ENCODE measurements at places on chromosomes 4 and X. TPM values are rescaled to one million over a fixed set of nuclear protein-coding genes. Genes with fewer than 3 reads are reported as not detected.

ENAM gene
- total RNA-seq: not detected

PDE6B gene
- not detected for total RNA-seq

TRIM60 gene
- total RNA-seq: not detected

TRAPPC11 gene
- 9.8 TPM for total RNA-seq

COX7B2 gene
- not detected for total RNA-seq

SHISA3 gene
- total RNA-seq: not detected

ADH6 gene
- total RNA-seq: 0.13 TPM

GPR50 gene
- total RNA-seq: 0.20 TPM

PAGE4 gene
- not detected for total RNA-seq

PDZD4 gene
- 3.7 TPM for total RNA-seq

CENPVL2 gene
- not detected for total RNA-seq

TLR10 gene
- not detected for total RNA-seq

KIT gene
- total RNA-seq: not detected

PRPS1 gene
- 95.9 TPM for total RNA-seq

NPY5R gene
- not detected for total RNA-seq

STATH gene
- not detected for total RNA-seq

RAB40AL gene
- total RNA-seq: 0.11 TPM

MYL5 gene
- 13.4 TPM for total RNA-seq

DRP2 gene
- total RNA-seq: 0.18 TPM

KLF3 gene
- 12.9 TPM for total RNA-seq

RRH gene
- total RNA-seq: 0.14 TPM

TCEAL6 gene
- not detected for total RNA-seq

ITIH6 gene
- not detected for total RNA-seq

TSC22D3 gene
- 259 TPM for total RNA-seq

MAGEA2 gene
- total RNA-seq: 0.13 TPM

CABS1 gene
- total RNA-seq: not detected

UCP1 gene
- total RNA-seq: 0.14 TPM

DUSP21 gene
- not detected for total RNA-seq

CENPI gene
- total RNA-seq: 12.6 TPM

LDB2 gene
- total RNA-seq: not detected

ATP8A1 gene
- 0.01 TPM for total RNA-seq

GPR119 gene
- not detected for total RNA-seq

CSAG2 gene
- total RNA-seq: not detected

SFRP2 gene
- 0.03 TPM for total RNA-seq

ASB9 gene
- 26.5 TPM for total RNA-seq

PGAM4 gene
- total RNA-seq: 0.40 TPM

PABPC1L2B gene
- not detected for total RNA-seq

GIMD1 gene
- total RNA-seq: not detected

IL1RAPL1 gene
- not detected for total RNA-seq

TLL1 gene
- 0.12 TPM for total RNA-seq

FRMPD4 gene
- 0.02 TPM for total RNA-seq

GAGE2A gene
- total RNA-seq: not detected

DCAF12L1 gene
- not detected for total RNA-seq
